ENCODE measurements at places on chromosomes 2 and 18.

DNA sequence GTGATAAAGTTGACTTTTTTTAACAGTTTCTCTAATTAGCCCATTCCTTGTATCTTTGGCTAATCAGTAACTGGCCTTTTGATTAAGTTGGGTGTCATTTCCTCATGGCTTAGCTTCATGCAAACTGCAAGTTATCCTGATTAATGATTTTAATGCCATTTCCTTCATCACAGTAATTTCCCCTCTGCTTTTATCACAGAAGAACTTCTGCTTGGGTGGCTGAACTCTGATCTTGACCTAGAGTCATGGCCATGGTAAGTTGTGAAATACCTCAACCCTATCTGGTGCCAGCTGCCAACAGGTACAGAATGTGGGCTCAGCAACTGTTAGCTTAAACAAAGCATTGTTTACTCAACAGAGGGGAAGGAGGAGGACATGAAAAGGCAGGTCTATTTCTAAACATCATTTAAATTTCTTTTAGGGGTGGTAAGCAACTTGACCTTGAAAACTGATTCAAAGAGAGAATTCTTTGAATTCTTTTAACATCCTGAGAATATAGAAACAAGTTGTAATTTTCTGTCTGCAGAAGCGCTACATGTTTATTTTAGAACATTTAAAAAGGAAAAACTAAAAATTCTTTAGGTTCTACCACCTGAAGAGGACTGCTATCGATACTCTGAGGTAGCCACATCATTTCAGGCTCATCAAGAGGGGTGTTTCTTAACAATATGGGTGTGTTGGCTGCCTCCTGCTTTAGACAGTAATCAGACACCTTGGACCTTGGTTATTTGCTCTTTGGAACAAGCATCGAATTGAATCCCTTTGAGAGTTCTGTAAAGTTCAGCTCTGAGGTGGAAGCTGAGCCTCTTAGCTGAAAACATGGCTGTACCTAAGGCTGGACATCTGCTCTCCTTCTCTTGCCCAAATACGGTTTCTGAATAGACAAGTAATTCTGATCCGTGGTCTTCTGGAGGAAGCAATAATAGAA, 39.7 kb downstream of the ANXA4 start:
- no peak for DNase-seq

DNA sequence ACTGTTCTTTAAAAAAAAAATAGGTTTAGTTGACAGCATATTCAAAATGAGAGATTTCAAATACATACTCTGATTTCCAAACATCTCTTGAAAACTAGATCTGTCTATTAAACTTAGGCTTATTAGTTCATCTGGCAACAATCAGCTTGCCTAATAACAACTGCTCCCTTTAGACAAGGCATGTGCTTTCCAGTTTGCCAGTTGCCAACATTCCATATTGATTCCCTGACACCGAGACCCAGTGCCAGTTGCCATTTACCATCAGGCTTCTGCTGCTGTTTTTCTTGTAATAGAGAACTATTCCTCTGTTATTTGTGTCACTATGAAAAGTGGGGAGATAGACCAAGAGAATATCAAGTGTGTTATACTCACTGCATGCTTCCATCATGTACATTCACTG, 256.0 kb downstream of the C1D start:
- DNase-seq, result no peak

DNA sequence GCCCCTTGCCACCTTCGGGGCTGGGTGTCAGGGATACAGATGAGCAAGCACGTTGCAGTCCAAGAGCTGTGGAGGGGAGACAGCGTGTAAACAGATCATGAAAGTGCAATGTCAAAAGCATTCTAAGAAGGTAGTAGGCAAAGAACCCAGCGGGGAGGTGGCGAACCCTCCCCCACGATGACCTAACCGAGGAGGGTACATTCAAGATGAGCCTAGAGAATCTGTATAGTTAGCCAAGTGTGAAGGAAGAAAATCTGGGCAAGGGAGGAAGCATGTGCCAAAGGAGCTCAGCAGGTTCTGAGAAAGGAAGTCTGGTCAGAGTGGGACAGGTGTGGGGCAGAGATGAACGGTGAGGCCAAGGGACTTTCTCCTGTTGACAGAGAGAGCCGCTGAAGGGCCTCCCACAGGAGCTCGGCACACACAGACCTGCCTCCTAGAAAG, 106.9 kb downstream of the SP3 start:
- DNase-seq, result no peak

DNA sequence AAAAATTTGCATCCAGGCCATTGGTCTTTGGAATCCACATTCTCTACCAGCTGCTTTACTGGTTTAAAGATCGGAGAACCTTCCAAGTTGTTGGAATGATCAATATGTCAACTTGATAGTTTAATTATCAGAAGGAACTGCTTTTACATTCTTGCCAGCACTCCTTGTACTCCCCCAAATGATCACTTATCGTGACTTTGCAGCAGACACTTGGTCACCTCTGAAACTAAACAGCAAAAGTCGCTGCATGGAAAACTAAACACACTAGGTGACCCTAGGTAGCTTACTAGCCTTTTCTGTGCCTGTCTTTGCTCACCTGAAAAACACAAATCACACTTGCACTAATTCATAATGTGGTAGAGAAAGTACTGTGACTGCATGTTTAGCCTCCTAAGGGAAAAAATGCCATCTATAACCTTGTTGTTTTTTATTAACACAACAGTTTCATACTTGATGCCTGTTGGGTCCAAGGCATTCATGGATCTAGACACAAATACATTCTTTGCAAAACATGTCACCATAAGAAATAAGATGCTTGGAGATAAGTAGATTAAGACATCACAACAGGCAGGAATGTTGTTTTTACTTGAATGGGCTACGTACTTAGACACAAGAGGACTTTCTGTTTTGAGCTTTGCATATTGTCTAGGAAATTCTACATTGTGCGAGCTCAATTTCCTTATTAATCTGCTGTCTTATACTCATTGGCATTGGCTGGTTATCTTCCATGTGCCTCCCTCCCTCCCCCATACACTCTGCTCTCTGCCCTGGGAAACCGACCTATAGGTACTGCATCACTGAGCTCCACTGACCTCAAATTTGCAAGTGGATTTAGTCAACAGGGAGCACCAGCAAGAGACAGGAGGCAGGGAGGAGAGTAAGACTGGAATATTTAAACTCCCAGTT, 219.1 kb upstream of the STK17B start:
- no peak for DNase-seq

DNA sequence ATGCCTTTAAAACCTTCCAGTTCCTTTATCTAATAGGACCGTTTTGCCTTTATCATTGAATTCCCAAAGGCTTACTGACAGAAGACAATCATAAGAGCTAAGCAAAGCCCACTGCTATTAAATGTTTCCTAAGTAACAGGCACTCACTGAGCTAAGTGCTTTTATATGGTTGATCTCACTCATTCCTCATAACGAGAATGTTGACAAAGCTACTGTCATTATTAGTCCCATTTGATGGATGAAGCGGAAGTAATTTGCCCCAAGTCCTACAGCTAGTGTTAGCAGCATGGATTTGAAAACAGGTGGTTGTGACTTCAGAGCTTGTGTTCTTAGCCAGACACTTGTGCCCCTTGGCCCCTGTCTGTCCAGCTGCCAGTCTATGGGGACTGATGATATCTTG, 134.8 kb upstream of the SERPINE2 start:
- no peak for DNase-seq

GRCh38 chr2:164739966-164740365, 101.7 kb downstream of the COBLL1 start:
- DNase-seq, result no peak

DNA sequence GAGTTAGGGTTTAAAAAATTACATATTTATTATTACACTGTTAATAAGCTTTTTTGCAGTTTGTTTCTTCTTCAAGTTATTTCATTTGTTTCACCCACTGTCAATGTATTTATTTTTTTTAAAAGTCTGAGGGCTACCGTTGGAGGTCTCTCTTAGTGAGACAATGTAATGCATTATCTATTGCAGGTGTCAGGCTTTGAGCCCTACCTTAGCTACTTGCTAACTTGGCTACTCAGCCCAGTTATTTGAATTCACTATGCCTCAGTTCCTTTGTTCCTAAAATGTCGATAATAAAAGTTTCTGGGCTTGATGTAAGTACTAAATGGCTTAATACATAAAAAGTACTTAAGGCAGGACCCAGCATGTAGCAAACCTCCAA, 458 bp upstream of the TFPI start:
- no peak for DNase-seq

GRCh38 chr2:163351143-163351542, 384.7 kb downstream of the FIGN start:
- DNase-seq, result no peak

DNA sequence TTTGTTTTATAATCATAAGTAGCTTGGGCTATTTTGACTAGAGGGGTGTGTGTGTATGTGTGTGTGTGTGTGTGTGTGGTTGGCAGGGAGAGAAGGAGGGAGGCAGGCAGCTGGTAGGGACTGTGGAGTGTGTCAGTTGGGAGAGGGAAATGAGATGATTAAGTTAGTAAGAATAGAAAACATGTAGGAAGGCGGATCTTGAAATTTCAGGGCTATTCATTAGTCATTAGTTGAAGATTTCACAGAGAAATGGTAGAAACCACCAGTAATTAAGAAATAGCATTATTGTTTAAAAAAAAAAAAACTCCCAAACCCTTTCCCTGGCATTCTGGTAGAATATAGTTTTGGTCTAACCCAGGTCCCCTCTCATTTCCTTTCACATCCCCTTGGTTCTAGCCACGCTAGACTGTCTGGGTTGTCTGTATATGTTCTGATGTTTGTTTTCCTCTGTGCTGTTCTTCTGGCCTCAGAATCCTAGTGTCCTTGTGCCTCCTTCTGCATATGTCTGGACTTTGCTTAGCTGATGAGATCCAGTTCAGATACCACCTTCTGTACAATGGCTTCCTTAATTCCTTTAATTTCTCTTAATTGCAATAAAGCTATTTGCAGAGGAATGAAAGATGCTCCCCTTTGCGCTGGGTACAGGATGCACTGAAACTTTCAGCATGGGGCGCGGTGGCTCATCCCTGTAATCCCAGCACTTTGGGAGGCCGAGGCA, 161.6 kb downstream of the NEDD4L start:
- no peak for DNase-seq

DNA sequence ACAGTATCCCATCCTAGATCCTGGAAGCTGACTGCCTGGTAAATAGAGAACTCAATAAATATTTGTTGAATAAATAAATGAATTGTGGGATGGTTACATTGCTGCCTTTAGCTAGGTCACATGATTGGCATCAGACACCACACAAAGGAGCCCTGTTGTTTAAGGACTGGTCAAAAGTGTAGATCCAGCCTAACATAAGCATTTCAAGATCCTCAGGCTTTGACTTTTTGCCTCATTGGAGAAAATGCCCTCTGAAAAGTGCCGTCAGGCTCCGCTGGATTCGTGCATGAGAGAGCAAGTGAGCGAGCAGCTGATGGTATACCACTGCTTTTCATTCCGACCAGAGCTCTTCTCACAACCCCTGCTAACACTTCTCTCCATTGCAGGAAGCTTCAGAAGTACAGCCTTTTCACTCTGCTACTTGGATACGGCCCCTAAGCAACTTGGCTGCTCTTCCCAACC, 1.3 kb upstream of the ZNF24 start:
- DNase-seq, result no peak

GRCh38 chr2:242002944-242003343, 133.4 kb downstream of the RTP5 start:
- no peak for DNase-seq

Measured in NCI-H1048 (cell line).